Fibroblast of villous mesenchyme (primary cell): ENCODE measurements at places on chromosomes 7 and 10. TPM values are rescaled to one million over a fixed set of nuclear protein-coding genes. Genes with fewer than 3 reads are reported as not detected.

The PPP1R3A gene
- total RNA-seq = under 0.01 TPM in 1 of 2 replicates, not detected in the other

The SSC4D gene
- total RNA-seq = 0.43 and 0.64 TPM in 2 replicates

The RELN gene
- under 0.01 and 0.97 TPM in 2 replicates for total RNA-seq

The WNT16 gene
- total RNA-seq = under 0.01 and 0.32 TPM in 2 replicates

The ALDH18A1 gene
- total RNA-seq = 107 and 154 TPM in 2 replicates
